ENCODE measurements at places on chromosomes 3 and 15.

DNA sequence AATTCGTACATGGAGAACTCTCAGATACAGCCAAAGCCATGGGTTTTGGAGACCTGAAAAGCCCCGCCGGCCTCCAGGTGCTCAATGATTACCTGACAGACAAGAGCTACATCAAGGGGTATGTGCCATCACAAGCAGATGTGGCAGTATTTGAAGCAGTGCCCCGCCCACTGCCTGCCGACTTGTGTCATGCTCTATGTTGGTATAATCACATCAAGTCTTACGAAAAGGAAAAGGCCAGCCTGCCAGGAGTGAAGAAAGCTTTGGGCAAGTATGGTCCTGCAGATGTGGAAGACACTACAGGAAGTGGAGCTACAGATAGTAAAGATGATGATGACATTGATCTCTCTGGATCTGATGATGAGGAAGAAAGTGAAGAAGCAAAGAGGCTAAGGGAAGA, 23.5 kb downstream of the MYO5A start:
- no peak for DNase-seq

DNA sequence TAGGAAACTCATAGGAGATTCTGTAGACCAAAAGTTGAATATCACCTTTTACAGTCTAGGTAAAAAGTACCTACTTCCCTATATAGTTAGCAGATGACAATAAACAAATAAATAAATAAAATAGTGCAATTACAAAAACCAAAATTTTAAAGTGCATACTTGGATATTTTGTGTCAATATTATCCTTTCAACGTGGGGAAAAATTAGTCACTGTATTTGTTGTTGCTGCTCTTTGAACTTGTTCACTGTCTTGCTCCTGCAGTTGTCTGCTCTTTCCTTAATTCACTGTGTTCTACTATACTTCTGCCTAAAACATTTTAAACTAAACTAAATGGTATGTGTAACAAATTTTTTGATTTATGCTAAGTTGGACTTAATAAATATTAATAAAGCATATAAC, 889.0 kb downstream of the ROBO1 start:
- DNase-seq: no peak

- DNase-seq: no peak
Measured at GRCh38 chr15:93121973-93122910, 33.2 kb upstream of the RGMA start.

- no peak for DNase-seq
Measured at GRCh38 chr3:175512700-175513099, 653.6 kb downstream of the NAALADL2 start.

DNA sequence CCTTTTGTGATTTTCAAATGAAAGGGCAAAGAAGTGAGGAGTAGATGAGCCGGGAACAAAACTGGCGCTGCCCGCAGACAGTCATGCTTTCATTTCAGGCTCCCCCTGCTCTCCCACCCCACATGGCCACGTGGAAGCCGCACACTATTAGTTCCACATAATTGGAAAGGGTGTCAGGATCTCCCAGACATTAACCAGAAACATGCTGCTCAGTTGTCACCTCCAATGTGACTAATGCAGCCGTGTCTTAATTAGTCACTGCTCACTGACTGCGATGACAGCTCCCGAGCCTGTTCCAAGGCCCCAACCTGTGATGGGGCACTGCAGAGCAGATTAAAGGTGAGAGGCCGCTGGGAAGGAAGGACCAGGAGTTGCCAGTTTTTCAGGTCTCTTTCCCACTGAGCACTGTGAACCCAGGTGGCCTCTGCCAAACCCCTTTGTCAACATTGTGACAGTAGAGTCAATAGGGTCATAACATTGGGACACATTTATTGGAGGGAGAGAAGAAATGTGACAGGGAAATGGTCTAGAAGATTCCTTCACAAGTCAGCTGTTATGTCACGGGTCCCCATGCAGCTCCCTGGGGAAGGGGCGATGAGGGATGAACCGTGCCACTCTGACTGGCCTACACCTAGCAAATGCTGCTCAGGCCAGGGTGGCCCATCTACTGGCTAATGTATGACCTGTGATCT, 38.6 kb upstream of the SFMBT1 start:
- no peak for DNase-seq

GRCh38 chr3:182814419-182815062, 21.2 kb downstream of the ATP11B start:
- no peak for DNase-seq

GRCh38 chr3:186942168-186942567, 11.8 kb downstream of the ST6GAL1 start:
- DNase-seq: no peak
